Frontal cortex (tissue), 4 donors: ENCODE measurements at places on chromosomes 4 and X.

- no peak for DNase-seq
Observed at GRCh38 chrX:10022580-10023245, 55.6 kb downstream of the CLDN34 start.

- no peak for DNase-seq
Observed at GRCh38 chrX:1609762-1610161, 5.1 kb upstream of the ASMT start.

DNA sequence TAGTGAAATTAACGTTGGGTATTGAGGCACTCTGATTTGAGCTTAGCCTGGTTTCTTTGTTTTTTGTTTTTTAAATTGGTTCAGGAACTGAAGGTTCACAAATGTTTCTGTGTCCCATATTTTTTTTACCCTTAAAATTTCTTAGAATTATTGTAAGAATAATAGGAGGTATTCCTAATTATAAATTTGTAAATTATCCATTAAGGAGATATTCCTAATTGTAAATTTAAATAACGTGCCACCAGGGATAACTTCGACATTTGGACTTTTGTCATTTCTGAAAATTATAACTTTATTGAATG is 1.2 kb downstream of the WWC2 start:
- no peak for DNase-seq

- DNase-seq = peak; percentile 37
Observed at GRCh38 chrX:129726307-129727111, 12.3 kb upstream of the XPNPEP2 start.

DNA sequence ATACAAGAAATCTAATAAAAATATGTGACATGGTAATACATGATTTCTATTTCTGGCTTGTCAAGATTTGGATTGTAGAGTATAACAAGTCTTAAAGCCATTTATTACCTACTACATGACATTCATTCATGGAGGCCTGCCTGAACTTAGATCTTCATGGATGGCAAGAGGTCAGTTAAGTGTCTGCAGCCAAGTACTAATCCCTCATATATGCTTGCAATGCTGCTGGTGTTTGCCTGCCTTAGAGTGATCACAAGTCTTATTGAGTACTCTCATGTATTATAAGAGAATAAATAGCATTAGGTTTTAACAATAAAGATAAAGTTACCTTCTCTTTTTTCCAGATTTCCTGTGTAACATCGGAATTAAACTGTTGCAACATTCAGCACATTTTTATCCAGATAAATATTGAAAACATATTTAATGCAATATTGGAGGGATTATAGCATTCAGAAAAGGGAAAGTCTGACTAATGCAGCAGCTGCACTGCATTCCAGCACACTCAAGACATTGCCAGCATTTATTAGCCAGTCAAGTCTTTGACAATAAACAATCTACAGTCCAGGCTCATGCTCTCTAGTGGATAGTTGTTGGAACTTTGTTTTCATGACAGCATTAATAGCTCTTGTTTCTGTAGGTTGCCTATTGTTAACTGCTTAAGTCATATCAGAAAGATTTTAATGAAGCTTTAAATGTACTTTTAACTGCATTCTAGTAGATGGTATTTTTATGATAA is 737.1 kb downstream of the FAT4 start:
- DNase-seq = no peak

DNA sequence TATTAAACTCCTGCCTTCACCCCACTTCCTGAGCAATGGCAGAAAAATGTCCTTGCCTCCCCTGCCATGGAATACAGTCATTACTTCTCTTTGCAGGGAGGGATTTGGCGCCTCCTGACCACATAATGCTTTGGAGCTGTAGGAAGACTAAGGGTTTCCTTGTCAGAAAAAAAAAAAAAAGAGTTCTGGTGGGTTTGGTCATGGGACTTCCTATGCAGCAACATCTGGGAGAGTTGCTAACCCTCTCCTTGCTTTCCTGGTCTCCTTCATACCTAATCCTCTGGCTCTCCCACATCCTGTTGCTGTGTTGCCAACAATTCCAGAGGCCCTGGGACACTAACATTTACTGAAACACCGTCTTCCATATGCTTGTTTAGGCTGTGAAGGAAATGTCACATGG is 75.1 kb upstream of the MBNL3 start:
- DNase-seq = no peak

DNA sequence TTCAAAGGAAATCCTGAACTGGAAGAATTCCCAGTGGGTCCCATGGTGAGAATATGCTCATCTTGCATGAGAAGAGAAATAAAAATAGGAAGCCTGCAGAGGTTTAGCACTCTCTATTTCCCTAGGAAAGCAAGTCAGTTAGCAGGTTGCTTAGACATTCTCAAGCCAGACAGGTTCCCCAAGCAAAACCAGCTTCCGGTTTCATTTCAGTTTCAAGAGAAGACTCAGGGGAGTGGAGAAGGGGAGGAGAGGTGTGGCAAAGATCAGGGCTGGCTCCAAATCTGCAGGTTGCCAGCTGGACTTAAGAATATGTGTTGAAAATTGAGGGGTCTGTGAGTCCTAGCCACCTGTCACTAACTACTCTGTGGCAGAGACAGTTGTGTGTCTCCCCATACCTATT is 107.5 kb downstream of the CLNK start:
- no peak for DNase-seq

DNA sequence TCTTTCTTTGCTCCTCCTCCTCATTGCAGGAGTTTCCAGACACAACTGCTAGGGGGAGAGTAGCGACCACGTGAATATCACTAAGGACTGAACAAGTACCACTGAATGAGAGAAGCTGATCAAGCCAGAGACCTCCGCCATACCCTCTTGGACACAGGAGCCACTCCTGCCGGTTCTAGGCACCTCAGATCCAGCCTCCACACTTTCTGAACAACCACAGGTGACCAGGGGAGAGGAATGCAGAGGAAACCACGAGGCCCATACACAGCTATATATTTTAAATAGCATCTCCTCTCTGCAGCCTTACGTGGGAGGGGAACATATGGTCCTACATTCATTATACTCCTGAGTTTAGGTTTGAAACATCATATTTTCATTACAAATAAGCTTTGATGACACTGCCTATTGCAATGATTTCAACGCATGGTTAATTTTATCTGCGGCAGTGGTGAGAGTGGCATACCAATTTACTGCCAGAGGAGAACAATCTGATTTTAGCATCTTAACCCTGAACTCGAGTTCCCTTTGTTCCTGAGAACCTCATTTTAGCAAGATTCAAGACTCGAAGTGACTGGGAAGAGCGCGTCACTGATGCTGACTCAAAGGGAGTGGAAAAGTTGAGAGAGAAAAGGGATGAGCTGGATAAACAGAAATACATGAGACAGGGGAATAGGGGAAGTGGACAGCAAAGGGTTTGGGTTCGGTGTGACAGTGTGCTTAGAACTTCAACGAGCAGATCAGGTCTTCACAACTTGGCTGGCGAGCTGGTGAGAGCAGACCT is 231.7 kb upstream of the PPARGC1A start:
- no peak for DNase-seq

GRCh38 chr4:48546336-48546735 is 56.3 kb downstream of the ZAR1 start:
- DNase-seq = no peak

GRCh38 chr4:107714256-107714655 is 5.8 kb downstream of the PAPSS1 start:
- DNase-seq = no peak

DNA sequence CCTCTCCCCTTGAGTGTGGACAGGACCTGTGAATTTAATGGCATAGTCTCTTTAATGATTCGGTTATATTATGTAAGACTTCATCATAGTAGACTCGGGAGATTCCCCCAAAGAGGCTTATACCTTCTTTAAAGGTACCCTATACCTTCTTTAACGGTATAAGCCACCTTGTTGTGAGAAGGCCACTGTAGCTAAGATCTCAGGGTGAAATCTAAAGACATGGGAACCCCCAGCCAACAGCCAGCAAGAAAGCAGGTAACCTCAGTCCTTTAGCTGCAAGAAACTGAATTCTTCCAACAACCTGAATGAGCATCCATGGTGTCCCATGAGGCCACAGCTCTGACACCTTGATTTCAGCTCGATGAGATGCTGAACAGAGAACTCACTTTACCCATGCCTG is 931 bp downstream of the DDX60 start:
- DNase-seq = no peak

DNA sequence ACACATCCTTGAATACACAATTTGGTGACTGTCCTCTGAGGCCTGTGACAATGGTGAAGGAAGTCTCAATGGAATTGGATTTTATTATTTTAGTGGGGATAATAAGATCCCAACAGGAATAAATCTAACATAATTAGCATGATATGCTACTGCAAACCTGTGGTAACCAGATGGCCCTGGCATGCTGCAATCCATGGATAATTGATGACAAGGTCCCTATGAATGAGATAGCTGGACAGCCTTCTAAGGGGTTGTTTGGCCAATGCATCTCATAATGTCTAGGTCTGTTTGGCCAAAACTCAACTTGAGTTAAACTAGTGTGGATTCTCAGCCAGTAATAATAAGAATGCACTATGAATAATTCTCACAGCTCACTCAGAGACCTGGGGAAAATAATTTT is 145.3 kb upstream of the GALNTL6 start:
- no peak for DNase-seq

DNA sequence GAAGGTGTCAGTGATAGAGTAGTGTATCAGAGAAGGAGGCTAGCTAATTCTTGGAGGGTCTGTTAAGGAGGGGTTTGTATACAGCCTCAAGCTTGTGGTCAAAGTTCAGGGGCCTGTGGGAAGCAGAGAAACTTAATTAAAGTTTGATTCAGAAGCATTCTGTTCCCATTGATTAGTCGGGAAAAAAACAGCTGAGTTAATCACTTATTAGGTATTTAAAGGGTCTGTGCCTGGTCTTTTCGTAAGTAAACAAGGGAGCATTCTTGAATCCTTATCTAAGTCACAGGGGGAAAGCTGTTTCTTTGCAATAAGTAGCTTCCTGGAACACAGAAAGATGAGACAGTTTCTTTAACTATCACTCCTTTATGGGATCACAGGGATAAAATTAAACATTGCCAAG is 492.1 kb downstream of the PCDH10 start:
- no peak for DNase-seq

DNA sequence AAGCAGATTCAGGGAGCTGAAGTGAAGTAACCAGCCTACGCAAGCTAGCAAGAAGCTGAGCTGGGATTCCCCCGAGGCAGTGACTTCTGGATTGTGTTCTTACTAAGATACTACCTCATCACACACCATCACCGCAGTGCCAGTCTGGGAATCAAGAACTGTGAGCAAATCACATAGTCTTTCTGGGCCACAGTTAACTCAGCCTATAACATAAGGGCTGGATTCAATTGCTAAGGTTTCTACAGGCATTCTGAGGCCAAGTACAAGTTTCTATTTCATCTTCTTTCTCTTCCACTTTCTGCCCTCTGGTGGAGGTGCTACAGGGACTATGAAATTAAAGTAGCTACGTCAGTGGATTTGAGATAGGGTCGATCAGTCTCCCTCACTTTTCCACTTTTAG is 1.4 kb upstream of the CORIN start:
- no peak for DNase-seq

GRCh38 chr4:95546221-95546620 is 2.6 kb downstream of the UNC5C start:
- no peak for DNase-seq

DNA sequence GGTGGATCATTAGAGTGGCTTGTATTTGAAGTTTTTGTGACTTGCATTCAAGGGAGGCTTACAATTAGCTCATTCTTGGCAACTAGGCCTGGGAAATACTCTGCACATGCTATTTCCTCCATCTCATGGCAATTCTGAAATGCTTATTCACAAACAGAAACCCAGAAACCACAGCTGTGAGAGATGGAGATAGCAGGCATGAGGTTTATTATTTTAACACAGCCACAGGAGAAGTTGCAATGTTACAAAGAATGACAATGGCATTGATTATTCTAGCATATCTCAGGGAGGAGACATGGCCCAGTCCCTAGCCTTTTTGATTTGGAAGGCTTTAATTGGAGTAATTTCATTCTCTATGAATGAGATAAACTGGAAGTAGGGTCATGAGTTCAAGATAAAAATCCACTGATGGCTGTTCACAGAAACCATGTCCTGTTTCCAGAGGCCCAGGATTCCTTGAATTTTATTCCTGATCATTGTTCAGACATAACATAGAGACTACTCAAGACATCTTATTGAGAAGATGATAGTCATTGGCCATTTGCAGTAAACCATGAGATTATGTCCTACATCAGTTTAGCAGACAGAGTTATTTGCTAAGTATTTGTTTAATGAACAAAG is 123.9 kb downstream of the MID1 start:
- no peak for DNase-seq

DNA sequence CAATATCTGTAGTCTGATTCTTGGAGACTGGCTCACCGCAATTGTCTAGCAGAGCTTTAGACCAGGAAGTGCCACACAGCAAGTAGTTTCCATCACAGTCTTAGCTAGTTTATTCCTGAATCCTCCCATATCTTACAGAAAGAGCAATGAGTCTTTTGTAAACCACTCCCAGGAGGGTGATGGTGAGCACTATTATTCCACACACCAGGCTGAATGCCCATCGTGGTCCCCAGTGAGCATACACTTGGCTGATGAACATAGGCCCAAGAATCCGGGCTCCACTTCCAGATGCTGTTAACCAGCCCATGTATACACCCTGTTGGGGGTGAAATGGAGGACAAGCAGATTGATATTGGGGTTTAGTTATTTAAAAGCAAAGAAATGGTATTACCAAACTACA is 39.8 kb downstream of the PLK4 start:
- DNase-seq = no peak

DNA sequence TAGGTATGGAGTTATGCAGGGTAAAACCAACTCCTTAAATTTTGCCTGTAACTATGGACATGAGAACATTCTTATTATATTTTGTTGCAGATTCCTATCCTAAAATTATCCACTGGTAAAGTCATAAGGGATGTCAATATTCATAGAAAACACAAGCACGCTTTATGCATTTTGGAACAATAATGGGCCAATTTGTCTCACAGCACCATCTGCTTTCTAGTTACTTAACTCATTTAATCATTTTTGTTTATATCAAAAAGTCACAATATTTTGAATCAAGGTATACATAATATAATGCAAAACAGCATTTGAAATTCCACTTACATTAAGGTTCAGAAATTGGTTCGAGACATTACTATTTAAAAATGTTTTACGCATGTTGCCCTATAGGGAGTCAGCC is 203.0 kb downstream of the GABRG1 start:
- no peak for DNase-seq

DNA sequence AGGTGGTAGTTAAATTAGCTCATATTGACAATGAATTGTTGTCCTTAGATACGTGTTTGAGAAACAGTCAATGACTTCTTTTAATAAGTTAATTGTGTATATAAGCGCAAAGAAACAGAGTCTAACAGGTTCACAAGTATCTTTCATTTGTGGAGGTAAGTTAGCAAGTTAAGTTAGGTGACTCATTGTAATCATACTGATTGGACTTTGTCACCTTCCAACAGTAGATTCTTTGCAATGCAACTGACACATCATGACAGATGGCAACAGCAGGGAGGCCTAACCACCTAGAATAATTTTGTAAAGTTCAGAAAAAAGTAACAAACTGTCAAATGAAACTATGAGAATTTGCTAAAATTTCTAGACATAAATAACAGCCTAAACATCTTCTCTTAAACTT is 207.6 kb upstream of the PITX2 start:
- DNase-seq = no peak
